ENCODE measurements at places on chromosomes 13 and 19. TPM values are rescaled to one million over a fixed set of nuclear protein-coding genes. Genes with fewer than 3 reads are reported as not detected.
A peak's percentile ranks its signal among the peaks of the same experiment; 100 is the strongest.

DNA sequence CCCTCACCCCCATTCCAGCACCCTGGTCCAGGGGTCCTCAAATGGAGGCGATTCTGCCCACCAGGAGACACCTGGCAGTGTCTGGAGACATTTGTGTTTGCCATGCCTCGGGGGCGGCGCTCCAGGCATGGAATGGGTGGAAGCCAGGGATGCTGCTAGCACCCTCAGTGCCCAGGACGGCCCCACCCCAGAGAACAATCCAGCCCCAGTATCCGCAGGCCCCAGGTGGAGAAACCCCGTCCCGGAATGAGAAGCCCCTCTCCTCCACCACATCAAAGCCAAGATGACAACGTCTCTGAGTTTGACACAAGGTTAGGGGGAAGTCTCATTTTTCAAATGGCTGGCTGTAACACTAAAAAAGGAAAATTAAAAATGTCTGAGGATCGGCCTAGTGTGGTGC lies 68.5 kb downstream of the INSR start:
- no peak for DNase-seq

GRCh38 chr13:59609421-59609820 lies 554.3 kb downstream of the DIAPH3 start:
- DNase-seq, result no peak

DNA sequence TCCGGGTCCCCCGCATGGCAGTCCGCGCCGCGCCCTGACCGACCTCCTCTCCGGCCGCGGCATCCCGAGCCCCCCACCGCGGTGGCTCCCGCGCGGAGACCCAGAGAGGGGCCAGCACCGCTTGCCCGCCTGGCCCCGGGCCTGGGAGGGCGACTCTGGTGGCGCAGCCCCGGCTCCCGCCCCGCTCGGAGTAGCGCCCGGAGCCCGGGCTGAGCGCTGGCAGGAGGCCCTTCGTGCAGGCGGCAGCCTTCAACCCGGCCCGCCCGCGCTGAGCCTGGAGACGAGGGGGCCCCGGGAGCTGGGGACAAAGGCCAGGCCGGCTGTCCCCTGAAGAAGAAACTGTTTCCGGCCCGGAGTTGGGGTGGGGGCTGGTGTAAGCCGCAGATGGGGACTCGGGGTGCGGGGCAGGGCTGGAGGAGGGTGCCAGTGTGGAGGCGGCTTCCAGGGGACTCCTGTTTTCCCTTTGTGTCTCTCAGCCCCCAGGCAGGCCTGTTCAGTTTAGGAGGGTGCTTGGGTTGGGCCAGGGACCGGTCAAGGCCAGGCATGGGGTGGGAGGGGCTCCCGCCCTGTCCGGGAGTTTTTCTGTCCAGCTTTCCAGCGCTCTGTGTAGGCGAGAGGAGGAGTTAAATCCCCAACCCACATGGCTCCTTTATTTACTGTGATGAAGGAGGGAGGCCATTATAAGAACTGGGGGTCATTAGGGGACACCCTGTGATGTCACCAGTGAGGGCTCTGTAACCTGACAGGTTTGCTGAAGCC lies 935 bp downstream of the LRP3 start:
- DNase-seq, result no peak

The KLK8 gene
- total RNA-seq, result not detected

DNA sequence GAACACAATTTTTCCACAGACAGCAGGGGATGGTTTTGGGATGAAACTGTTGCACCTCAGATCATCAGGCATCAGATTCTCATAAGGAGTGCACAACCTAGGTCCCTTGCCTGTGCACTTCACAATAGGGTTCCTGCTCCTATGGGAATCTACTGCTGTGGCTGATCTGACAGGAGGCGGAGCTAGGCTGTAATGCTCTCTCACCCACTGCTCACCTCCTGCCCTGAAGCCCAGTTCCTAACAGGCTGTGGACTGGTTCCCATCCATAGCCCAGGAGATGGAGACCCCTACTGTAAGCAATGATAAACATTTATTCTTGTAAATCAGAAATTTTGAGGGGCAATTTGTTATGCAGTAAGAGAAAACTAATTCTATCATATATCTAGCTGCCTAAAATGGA lies 1234.7 kb downstream of the SLITRK1 start:
- DNase-seq, result no peak

DNA sequence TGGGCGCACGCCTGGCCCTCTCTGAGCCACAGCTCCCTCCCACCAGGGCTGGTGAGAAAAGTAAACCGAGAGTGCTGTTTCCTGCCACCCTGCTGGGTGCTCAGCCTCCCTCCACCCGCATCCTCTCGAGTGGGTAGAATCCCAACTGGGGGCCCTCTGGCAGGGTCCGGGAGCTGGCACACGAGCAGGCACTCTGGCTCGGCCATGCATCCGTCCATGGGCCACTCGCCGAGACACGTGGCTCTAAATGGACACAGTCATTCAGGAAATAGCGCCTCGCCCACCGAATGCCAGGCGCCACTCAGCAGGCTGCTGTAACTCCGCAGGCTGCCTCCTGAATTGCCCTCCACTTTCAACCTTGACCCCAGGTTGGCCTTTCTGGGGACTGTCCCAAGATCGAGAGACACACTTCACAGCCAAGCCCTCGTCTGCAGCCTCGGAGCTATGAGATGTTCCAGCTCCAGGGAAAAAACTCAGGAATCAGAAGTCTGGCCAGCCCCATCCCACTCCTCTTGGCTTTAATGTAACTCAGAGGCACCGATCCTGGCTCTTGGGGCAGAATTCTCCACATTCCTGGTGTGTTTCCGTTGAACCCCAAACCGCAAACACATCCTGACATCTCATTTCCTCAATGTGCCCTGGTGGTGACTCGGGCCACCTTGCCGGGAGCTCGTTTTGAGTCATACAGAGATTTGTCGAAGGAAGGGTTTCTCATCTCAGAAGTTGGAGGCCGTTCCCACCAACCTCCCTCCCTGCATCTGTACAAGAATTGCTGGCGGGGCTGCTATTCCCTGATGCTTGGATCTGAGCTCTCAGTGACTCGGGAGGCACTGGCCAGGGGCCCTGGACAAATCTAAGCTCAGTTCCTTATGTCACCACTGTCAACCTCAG lies 14.1 kb downstream of the KLF2 start:
- DNase-seq, result no peak

DNA sequence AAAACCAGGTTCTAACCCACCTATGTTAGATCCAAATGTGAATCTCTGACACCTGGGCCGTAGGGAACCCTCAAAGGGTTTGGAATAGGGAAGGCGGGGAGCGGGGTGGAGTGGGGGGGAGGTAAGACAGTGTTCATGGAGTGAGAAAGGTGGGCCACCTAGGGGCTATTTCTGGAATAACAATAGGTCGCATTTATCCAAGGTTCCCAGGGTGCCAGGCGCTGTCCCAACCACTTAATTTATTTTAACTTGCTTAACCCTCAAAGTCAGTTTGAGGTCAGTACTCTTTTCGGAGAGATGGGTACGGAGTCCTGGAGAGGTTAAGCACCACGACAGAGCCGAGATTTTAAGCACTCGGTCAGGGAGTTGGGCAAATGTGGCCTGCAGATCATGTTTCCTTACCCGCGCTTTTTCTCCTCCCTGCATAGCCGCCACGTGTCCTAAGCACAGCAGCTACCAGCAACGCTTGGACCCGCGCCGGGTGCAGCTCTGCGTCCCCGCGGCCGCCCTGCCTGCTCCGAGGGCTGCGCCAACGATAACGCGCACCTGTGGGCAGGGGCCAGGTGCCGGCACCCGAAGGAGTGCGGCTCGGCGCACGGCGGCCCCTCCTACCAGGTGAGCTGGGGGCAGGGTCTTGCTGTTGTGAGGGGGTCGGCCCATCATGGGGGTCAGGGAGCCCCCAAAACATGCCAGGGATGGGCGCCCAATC lies 25.0 kb upstream of the FXYD3 start:
- no peak for DNase-seq

The VSTM2B gene
- not detected for total RNA-seq

The CCDC8 gene
- not detected for total RNA-seq

GRCh38 chr13:39105110-39105509 lies 66.9 kb downstream of the NHLRC3 start:
- DNase-seq, result no peak

The CBLC gene
- not detected for total RNA-seq

- no peak for DNase-seq
These were observed 196.0 kb upstream of the GPR12 start for GRCh38 chr13:26956522-26957142.

- no peak for DNase-seq
These were observed 7.6 kb downstream of the SLC39A3 start for GRCh38 chr19:2732157-2732725.

GRCh38 chr13:90834700-90835099 lies 512.8 kb upstream of the MIR17HG start:
- DNase-seq, result no peak

GRCh38 chr19:47469363-47469700 lies 2.4 kb downstream of the SLC8A2 start:
- DNase-seq, result no peak

- DNase-seq, result no peak
These were observed 340.3 kb downstream of the OLFM4 start for GRCh38 chr13:53368948-53369347.

GRCh38 chr19:15195371-15196334 lies 5.1 kb downstream of the NOTCH3 start:
- no peak for DNase-seq

The ZNF541 gene
- not detected for total RNA-seq

DNA sequence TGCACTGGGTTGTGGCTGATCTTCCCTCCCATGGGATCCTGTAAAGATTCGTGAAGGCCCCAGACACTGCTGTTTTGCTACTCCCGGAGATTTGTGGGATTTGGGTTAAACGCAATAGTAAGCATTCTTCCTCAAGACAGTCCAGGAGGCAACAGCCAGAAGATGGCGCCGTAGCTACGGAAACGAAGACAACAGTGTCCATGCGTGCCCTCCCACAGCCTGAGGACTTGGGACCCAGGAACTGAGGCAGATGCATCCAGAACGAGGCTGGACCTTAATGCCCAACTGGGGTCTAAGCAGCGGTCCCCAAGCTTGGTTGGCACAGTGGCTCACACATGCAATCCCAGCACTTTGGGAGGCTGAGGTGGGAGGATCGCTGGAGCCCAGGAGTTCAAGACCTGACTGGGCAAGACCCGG lies 57.6 kb upstream of the ZNF507 start:
- no peak for DNase-seq

The SYCN gene
- not detected for total RNA-seq

DNA sequence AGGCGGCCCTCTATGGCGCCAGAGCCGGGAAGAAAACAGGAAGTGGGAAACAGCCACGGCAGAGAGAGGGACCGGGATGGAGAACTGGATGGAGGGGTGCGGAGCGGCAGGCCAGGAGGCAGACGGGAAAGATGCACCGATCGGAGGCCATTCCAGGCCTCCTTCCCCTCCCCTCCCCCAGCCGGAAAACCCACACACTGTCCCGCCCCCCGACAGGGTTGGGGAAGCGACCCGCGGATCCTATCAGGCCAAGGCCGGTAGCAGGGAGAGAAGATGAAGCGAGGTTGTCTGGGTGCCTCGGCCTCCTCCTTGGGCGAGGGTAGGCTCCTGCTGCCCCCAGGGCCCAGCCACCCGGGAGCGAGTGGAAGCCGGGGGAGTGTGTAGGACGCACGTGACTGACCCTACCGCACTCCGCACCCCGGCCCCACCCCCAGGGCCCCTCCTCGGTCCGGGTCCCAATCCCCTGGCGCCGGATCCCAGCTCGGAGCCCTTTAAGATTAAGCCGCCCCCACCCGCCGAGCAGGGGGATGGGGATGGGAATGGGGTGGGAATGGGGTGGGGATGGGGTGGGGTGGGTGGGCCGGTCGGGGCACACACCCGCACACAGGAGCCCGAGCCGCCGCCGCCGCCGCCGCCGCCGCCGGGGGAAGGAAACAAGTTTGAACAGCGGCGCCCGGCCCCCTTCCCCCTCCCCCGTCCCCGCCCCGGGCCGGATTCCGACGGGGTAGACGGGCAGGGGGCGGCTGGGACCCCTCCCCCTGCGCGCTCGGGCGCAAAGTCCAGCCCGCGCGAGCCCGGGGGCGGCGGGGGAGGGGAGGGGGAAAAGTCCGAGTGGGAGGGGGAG lies 1.5 kb downstream of the ERF start:
- peak; percentile 71 for DNase-seq

The CGB2 gene
- total RNA-seq, result not detected

GRCh38 chr13:58884353-58885209 lies 1253.0 kb downstream of the PCDH17 start:
- no peak for DNase-seq

DNA sequence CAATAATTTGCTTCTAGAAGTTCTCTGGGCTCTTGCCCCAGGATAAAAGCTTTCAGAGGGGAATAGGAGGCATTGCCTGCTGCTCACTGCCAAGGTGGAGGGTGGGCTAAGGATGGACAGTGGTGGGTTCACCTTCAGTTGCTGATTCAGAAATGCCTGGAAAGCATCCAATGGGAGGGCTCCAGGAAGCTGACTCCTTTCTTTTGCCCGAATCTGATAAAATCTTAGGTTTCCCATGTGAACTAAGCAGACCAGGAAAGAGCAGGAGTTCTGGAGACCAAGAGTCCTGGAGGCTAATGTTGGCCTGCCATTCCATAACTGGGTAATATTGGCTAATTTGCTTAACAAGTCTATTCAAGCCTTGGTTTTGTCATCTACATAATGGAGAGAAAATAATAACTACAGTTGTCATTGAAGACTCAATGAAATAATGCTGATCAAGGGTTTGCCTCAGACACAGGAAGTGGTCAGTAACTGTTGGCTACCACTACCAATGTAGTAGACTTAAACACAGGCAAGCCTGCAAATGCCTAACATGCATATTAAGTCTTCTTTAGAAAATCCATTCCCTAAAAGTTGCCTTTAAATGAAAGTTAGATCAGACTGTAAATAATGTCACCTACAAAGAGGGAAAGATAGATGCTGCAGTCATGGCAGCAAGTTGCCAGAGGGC lies 528.4 kb upstream of the NBEA start:
- no peak for DNase-seq

The PTGIR gene
- total RNA-seq, result 13.4 TPM

All from activated B cell treated with CpG ODN at 0.5 μM for 24 hours (primary cell).